ENCODE measurements at places on chromosomes 1 and 21.

DNA sequence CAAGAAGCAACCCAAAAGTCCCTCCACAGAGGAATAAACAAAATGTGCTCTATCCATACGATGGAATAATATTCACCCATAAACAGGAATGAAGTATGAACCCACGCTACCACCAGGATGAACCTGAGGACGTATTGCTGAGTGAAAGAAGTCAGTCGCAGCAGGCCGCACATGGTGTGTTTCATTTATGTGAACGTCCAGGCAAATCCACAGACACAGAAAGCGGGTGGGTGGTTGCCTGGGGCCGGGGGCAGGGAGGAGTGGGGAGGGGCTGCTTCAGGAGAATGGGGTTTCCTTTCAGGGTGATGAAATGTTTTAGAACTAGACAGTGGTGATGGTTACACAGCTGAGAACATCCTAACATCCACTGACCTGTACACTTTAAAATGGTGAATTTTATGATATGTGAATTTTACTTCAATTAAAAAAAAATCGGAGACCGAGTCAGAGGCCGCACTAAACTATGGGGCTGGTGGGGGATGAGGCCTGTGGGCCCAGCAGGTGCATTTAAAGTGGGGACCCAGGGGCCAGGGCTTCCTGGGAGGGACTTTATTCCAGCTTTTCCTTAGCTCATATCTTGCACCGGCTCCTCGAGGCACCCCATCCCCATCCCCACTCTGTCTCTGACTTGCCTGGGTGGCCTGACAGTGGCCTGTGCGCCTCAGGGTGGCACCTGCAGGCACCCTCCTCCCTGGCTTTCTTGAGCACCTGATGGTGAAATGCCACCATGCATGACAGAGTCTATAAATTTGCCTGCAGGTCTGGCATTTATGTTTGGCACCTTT lies 392.6 kb upstream of the VAMP3 start:
- no peak for DNase-seq

- no peak for DNase-seq
Measured at GRCh38 chr1:64623750-64624191, 121.1 kb upstream of the RAVER2 start.

- no peak for DNase-seq
Measured at GRCh38 chr1:95057351-95057750, 15.4 kb downstream of the ALG14 start.

GRCh38 chr1:112528076-112528475 lies 19.3 kb downstream of the WNT2B start:
- DNase-seq = no peak

- no peak for DNase-seq
Measured at GRCh38 chr1:180190091-180190490, 35.4 kb downstream of the QSOX1 start.

GRCh38 chr1:54538538-54538937 lies 9.5 kb upstream of the ACOT11 start:
- no peak for DNase-seq

DNA sequence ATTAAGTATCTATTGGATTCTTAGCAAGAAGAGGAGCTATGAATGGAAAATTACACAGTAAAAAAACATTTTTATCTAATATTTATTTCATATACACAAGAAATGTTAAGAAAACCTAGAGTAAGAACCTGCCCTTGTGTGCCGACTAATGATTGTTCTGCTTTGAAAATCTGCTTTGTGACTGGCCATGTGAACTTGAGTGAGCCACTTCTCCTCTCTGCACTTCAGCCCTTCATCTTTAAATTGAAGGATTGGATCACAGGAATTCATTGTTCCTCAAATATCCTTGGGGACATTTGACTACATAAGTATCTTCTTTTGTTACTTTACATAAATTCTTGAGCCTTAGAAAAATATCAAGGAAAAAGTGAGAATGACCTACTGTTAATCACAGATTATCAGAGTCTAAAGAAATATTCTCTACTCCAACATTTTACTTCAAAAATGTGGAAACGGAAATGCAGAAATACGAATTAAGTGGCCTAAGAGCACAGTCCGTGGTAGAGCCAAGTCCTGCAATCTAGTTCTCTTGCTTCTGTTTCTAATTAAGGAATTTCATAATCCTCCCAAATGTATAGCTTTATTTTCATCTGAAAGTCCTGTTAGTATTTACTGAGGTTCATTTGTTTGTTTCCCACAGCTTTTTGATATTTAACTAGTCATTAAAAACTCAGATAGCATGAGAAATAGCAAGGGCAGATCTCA lies 46.3 kb upstream of the SAMSN1 start:
- DNase-seq = no peak

GRCh38 chr1:202710070-202711045 lies at the start of gene SYT2:
SYT2 (minus strand) TSS chr1:202710454; CDS start chr1:202605772, 104,682 bp downstream.
- peak; percentile 86 for DNase-seq

GRCh38 chr1:80444171-80444570 lies 1356.6 kb upstream of the ADGRL2 start:
- no peak for DNase-seq

- DNase-seq = no peak
Measured at GRCh38 chr1:86375688-86376087, 20.4 kb downstream of the ODF2L start.

DNA sequence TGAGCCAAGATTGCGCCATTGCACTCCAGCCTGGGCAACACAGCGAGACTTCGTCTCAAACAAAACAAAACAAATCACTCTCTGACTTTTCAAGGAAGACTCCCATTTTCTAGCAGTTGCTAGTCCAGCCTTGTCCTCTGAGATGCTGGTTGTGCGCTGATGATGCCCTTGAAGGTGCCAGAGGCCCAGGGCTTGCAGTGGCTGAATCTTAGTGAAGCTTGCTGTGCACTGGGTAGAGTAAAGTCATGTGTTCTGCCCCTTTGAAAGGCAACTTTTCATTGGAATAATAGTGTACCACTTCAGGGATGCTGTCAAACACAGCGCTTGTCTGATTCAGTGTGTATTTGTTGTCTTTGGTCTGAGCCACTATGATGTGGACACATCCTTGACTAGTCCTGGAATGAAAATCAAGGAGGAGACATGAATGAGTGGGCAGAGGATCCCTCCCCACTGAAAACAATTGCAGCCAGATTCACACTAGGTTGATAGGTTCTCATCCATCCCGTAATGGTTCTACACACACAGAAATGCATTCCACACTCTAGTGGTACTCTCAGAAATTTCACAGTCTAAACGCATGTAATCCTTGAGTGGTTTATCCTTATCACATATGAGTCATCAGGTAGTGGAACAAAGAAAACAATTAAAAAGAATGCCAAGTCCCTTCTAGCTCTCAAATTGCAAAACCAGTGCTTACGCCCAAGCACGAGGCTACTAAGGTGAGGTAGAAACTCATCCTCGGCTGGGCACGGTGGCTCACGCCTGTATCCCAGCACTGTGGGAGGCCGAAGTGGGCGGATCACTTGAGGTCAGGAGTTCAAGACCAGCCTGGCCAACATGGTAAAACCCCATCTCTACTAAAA lies 17.8 kb upstream of the TDRD10 start:
- DNase-seq = no peak

- DNase-seq = no peak
Measured at GRCh38 chr21:35792569-35793305, 267.6 kb downstream of the SETD4 start.

GRCh38 chr1:193558491-193559028 lies 372.1 kb upstream of the B3GALT2 start:
- no peak for DNase-seq

DNA sequence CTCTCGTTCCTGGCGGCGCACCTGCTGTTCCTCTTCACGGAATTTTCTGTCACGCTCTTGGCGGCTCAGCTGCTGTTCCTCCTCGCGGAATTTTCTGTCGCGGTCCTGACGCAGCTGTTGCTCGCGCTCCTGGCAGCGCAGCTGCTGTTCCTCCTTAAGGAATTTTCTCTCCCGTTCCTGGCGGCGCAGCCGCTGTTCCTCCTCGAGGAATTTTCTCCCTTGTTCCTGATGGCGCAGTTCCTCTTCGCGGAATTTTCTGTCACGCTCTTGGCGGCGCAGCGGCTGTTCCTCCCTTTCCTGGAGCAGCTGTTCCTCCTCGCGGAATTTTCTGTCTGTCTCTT lies 6.4 kb downstream of the TCHH start:
- no peak for DNase-seq

DNA sequence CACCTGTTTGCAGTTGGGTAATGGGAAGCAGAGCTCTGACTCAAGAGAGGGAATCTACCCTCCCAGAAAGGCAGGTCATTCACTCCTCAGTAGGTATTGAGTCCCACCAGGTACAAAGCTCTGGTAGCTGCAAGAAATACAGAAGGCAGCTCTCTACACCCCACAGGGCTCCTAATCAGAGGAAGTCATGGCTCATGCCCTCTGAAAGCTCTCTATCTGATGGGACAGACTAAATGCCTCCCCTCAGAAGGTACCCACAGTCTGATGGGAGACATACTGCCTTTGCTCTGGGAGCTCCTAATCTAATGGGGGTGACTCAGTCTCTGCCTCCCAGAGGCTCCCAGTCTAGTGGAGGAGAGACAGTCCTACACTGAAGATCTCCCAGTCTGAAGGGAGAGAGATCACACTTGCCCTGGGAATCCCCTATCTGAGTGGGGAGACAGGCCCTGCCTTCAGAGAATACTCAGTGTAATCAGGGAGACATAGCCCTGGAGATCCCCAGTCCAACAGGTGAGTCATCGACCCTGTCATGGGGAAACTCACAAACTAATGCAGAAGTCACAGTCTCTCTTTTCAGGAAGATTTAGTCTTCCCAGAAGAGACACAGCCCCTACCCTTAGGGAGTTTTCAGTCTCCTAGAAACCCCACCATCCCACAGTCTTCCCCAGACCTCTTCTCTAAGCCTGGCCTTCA lies 23.7 kb downstream of the CAMK1G start:
- DNase-seq = no peak

DNA sequence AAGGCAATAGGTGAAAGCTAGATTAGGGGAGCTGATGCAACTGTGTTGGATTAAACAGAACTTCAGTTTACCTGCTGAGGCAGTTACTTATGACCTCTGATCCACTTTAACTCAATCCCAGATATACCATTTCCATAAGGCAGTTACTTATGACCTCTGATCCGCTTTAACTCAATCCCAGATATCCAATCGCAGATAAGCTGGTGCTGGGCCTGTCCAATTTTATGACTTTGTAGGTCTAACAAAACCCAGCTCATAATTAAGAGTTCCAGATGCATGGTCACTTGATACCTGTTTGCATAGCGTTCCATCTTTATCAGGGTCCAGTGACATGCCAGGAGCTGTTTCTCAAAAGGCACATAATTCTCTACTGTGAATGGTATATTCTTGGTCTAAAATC lies 396.0 kb downstream of the AGBL4 start:
- no peak for DNase-seq

GRCh38 chr1:84869720-84870119 lies 23.3 kb downstream of the LPAR3 start:
- DNase-seq = no peak

DNA sequence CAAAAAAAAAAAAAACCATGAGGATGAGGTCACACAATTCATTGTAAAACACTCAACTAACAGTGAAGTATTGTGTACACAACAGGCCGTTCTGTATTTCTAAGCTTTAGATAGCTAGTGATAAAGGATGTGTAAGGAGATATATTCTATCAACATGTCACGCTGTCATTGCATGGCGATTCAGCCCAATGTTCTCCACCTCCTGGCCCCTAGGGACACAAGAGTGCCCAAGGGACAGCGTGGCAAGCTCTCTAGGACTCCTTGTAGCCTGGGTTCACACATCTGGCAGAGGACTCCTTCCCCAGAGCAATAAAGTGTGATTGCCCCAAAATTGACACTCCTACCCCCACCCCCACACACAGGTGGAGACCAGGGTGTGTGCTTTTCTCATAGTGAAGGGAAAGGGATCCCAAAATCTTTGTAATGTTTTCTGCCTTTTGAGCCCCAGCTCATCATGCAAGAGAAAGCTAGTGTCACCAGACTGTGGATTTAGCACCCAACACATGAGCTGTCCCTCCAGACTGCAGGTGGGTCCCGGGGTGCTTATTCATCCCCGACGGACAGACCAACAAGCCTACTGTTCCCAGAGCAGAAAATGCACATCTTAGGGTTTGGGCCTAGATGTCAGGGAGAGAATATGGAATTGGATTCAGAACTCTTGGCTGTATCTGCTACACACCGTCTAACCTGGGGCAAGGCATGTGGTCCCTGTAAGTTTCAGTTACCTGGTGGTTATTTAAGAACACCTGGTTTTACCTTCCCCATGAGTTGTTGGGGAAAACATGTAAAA lies 11.5 kb downstream of the TMPRSS3 start:
- DNase-seq = no peak

DNA sequence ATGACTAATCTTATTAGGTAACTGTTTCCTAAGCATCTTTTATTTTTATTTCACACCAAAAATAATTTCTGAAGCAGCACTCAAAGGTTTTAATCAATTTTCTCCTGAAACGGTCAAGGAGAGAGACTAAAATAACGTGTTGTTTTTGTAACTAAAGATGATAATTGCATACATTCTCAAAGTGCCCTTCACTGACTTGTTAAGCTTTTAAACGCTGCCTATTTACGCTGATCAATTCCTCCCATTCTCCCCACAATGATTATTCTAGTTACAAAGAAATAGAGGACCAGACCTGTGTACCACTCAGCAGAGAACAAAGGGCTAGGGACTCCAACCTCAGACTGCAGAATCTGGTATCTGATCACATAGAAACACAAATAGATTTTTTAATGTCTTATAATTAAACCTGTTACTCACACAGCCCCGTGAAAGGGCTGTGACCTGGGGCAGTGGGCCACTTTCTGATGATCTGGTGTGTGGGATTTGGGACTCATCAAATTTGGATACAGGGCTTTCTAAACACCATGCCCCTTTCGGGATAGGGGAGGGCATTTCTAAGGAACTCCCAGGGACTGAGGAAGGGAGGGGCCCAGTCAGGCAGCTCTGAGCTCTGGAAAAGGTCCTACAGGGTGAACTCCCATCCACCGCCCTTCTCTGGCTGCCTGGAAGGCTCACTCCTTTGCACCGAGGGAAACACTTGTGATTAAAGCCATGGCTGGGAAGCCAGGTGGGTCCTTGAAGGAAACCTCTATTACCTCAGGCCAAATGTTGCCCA lies 65.2 kb downstream of the BCAR3 start:
- DNase-seq = no peak

GRCh38 chr1:161721738-161722343 lies 497 bp downstream of the FCRLB start:
- no peak for DNase-seq

- DNase-seq = no peak
Measured at GRCh38 chr1:214164173-214164572, 116.8 kb upstream of the SMYD2 start.

DNA sequence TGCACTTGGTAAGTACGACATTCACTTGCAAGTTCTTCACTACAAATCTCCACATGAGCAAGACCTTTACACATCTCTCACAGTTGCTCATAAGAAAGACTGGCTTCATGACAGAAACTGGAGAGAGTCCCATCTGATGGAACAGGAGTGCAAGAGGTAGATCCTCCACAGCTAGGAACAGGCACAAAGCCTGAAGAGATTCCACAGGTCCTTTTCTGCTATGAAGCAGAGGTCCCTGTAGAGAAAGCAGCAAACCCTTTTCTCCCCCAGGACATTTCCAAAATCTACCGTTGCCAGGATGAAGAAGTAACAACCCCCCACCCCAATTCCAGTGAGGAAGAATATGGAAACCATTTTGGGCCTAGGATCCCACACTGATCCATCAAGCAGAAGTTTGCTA lies 47.3 kb downstream of the EIF4G3 start:
- DNase-seq = no peak

GRCh38 chr1:160711276-160711601 lies 383 bp downstream of the CD48 start:
- no peak for DNase-seq
